HTR-8/SVneo (cell line): ENCODE measurements at places on chromosomes 5 and 9.

DNA sequence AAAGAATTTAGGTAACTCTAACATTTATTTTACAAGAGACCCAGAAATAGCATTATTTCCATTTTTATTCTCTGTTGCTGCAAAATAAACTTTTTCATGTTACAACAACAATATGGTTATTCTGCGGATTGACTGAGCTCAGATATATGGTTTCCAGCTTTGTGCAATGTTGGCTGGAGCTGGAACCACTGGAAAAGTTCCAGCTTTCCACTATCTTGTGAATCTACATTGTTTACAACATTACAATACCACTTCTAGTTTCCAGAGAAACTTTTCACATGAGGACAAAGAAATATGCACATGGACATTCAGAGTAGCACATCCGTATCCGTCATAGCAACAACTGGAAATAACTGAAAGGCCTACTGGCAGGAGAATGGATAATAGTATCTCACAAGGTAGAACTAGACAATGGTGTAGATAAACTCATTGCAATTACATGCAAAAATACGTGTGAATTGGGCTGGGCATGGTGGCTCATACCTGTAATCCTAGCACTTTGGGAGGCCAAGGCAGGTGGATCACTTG, 436.1 kb upstream of the ADAMTS16 start:
- DNase-seq = no peak

DNA sequence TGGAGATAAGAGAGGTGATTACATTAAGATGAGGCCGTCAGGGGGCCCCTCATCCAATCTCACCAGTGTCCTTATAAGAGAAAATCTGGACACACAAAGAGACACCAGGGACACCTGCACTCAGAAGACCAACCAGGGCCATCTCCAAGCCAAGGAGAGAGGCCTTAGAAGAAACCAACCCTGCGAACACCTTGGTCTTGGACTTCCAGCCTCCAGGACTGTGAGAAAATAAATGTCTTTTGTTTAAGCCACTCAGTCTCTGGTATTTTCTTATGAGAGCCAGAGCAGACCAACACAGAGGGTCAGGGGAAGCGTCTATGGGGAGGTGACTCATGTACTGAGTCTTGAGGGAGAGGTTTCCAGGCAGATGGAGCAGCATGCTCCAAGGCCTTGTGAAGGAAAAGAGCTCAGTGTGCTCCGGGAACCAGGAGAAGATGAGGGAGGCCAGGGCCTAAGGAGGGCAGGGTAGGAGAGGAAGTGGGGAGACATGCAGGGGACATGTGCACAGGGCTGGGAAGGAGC, 5.4 kb downstream of the PHYKPL start:
- no peak for DNase-seq

DNA sequence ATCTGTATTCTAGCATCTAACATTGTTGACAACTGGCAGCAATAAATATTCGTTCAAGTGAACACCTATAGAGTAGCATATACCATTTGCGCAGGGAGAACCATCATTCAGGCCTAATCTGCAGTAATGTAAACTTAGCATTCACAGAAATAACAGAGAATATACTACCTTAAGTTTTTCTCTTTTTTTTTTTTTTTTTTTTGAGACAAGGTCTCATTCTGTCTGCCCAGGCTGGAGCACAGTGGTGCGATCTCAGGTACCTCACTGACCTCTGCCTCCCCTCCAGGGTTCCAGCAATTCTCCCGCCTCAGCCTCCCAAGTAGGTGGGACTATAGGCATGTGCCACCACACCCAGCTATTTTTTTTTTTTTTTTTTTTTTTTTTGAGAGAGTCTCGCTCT, 12.1 kb downstream of the UBAP2 start:
- no peak for DNase-seq

DNA sequence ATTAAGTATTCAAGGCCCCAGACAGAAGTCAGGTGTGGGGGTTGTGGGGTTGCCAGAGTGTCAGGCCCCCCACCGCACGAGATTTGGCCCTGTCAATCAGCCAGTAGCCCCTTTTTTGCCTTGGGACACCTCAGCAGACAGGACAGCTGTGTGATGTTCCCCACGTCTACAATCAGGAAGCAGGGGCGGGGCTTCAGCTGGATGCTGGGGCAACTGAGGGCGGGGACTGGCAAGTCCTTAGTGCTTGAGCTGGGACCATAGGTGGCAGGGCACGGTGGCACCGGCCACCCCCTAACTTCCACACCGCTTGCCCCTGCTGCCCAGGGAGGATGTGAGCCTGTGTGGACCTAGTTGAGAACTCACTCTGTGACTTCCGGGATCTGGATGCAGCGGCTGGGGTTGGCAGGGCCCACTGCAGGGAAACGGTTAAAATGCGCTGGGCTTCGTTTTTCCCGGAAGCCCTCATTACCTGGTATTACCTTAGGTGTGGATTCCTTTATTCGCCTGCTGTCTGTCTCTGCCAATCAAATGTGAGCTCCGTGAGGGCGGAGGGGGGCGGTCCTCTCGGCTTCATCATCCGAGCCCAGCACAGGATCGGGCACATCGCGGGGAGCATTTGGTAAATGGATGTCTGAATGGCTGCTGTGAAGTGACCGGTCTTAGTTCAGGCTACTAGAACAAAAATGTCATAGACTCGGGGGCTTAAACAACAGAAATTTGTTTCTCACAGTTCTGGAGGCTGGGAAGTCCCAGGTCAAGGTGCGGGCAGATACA, 7.5 kb upstream of the GTF3C5 start:
- DNase-seq = no peak

DNA sequence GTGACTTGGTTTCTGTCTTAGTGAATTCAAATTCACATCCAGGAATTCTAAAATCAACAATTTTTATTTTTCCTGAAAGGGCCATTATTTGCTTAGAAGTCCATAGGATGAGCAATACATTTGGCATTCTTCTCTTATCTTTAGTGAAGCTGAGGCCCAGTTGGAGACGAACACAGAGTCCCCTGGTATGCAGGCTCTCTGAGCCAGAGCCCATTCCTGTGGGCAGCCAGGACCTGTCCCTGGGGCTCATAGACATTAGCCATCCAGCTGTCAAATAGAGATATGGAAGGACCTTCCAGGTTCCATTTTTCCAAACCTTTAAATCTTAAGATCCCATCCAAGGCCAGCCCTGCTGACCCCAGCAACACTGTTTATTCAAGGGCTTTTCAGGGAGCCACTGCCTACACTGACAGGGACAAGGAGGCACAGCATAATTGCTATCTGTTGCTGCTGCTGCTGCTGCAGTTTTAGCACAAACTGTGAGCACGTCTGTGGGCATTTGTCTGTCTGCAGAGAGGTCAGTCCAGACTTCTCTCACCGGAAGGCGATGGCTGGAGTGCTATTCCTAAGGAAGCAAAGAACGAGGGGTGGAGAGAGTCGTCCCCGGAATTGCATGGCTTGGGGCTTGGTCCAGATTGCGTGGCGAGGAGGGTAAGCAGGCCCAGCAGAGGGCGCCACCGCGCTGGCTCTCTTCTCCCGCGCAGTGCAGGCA, 639.0 kb downstream of the CCDC171 start:
- peak; percentile 59 for DNase-seq
